ENCODE measurements at places on chromosomes 5 and 9.

- no peak for DNase-seq
Measured at GRCh38 chr5:2698581-2698980, 52.9 kb downstream of the IRX2 start.

DNA sequence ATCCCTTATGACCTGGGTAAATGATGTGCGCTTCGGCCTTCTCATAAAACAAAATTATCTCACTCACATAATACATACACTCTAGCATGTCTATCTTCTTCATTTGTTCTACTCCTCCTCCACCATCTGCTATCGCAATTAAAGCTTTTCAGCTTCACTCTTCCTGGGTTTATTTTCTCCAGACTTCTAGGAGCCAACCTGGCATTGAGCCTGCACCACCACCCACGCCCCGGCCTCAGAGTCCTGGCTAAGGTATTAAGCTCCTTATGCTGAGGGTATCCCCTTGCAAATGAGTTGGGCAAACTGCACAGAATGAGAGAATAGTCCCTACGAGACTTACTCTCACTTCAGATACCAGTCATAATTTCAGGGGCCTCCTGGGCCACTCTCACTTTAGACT lies 236.1 kb upstream of the CDH12 start:
- DNase-seq = no peak

GRCh38 chr9:123084256-123084655 lies 50.8 kb downstream of the GPR21 start:
- DNase-seq = no peak

- no peak for DNase-seq
Measured at GRCh38 chr9:105930011-105930627, 235.8 kb downstream of the TMEM38B start.

DNA sequence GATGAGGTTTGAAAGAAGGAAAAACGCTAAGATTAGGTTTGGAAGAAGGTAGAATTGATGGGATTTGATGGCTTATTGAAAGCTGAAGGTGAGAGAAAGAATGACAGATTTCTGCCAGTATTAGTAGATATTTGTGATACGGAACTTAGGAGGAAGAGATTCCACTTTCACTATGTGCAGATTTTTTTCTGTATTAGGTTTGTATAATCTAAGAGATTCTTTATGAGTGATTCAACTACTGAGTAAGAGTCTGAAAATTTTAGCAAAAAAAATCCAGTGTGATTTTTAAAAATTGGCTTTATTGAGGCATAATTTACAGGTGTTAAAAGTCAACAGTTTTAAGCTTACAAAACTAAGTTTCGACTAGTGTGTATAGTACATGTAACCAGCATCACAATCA lies 54.1 kb downstream of the AP3S1 start:
- no peak for DNase-seq

DNA sequence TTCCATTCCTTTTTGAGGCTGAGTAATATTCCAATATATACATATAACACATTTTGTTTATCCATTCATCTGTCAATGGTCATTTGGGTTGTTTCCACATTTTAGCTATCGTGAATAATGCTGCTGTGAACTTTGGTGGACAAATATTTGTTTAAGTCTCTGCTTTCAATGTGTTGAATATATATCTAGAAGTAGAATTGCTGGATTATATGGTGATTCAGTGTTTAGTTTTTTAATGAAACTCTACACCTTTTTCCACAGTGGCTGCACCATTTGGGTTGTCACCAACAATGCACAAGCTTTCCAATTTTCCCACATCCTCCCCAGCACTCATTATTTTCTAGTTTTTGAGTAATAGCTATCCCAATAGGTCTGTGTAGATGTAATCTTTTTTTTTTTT lies 69.5 kb downstream of the ACTBL2 start:
- DNase-seq = no peak

DNA sequence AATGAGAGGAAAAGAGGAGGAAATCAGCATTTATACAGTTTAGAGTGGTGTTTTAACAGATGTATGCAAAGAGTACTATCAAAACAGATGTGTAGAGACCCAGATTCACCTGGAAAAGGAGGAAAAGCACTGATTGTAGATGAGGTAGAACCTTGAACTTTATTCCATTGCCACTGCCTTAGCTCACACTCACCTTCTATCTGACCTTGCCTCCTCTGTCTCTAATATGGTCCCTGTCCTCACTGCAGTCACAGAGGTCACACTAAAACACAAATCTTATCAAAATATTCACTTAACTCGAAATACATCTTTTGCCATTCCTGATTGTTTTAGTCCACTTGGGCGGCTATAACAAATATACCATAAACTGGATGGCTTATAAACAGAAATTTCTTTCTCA lies 7.0 kb downstream of the GIN1 start:
- DNase-seq = no peak

DNA sequence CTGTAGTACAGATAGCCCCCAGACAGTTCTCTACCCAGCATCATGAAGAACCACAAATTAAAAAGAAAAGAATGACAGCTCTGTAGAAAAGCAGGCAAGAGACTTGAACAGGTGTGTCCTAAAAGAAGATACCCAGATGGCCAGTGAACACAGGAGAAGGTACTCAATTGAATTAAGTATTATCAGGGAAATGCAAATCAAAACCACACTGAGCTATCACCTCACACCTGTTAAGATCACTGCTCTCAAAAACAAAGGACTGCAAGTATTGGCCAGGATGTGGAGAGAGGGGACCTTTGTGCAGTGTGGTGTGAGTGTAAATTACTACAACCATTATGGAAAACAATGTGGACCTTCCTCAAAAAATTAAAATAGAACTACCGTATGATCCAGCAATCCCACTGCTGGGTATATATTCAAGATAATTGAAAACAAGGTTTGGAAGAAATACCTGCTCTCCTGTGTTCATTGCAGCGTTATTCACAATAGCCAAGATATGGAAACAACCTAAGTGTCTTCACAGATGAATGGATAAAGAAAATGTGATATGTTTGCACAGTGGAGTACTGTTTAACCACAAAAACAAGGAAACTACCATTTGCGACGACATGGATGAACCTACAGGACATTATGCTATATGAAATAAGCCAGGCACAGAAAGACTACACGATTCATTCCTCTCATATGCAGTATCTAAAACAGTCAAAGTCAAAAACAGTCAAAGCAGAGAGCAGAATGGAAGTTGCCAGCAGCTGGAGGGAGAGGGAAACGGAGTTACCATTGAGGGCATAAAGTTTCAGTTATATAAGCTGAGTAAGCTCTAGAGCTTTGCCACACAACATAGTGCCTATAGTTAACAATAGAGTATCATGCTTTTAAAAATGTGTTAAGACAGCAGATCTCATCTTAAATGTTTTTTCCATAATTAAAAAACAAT lies 102.6 kb downstream of the WNK2 start:
- DNase-seq = no peak

GRCh38 chr9:121944711-121945191 lies 148.4 kb downstream of the TTLL11 start:
- no peak for DNase-seq

GRCh38 chr9:114989600-114990410 lies 59.4 kb upstream of the TNFSF8 start:
- DNase-seq = peak; percentile 48

GRCh38 chr5:3842591-3842990 lies 247.0 kb downstream of the IRX1 start:
- no peak for DNase-seq

- DNase-seq = no peak
Measured at GRCh38 chr9:137491735-137492432, 32.8 kb upstream of the NSMF start.
